ENCODE measurements at places on chromosomes 1 and 21. TPM values are rescaled to one million over a fixed set of nuclear protein-coding genes. Genes with fewer than 3 reads are reported as not detected.

DNA sequence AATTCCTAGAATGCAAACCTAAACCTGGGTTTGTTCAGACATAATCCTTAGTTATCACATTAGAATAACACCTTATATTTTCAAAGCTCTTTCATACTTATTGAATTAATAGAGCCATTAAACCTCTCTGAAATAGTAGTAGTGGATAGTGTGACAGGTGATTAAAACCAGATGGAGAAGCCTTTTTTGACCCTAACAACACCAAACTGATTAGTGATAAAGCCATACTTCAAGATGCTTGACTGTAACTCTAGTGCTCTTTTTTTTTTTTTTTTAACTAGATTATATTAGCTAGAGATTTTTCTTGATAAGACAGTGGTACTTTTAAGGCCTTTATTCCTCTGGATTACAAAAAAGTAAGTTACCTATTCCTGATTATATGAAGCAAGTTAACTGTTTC lies 190.1 kb downstream of the ST6GALNAC3 start:
- no peak overlapping the region for H3K27ac ChIP-seq
- peaks cover 22% of the 10 kb centered on the region for H3K4me1 ChIP-seq
- DNase-seq, result no peak
- no peaks in the 10 kb centered on the region for H3K36me3 ChIP-seq

GRCh38 chr1:63362578-63362977 lies 4.8 kb upstream of the ALG6 start:
- H3K36me3 ChIP-seq, result no peaks in the 10 kb centered on the region
- H3K27me3 ChIP-seq, result peaks cover 4% of the 10 kb centered on the region
- peaks cover 8% of the 10 kb centered on the region for H3K4me1 ChIP-seq
- no peak overlapping the region for H3K4me3 ChIP-seq

DNA sequence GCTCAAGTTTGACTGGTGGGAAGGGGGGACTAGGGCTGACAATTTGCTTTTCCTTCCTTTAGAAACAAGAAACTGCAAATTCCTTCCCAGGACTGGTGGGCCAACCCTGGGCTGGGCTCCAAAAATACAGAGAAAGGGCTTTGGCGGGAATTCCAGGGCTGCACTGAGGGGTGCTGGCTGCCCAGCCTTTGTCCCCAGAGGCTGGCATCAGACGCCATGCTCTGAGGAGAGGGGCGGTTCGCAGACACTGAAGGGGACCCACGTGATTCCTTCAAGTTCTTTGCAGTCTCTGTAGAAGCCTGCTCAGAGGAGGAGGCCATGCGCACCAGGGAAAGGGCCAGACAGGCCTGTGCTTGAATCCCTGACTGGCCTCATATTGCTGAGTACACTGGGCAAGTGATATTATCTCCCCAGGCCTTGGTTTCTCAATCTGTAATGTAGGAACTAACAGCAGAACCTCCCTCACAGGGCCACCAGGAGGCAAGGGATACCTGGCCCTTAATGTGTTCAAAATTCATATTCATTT lies 119.5 kb downstream of the EPHB2 start:
- H3K4me3 ChIP-seq, result no peak overlapping the region
- no peaks in the 10 kb centered on the region for H3K27me3 ChIP-seq
- H3K4me1 ChIP-seq, result peaks cover 54% of the 10 kb centered on the region
- peaks cover 1% of the 10 kb centered on the region for H3K36me3 ChIP-seq

- H3K4me1 ChIP-seq, result peaks cover 11% of the 10 kb centered on the region
- H3K27ac ChIP-seq, result no peak overlapping the region
- no peaks in the 10 kb centered on the region for H3K36me3 ChIP-seq
- no peak for DNase-seq
- H3K4me3 ChIP-seq, result peak overlapping the region; percentile 62
These were observed 5.9 kb upstream of the WNT2B start for GRCh38 chr1:112502826-112503225.

AGTRAP gene
- 19.8 TPM for total RNA-seq

- H3K4me1 ChIP-seq, result peaks cover 44% of the 10 kb centered on the region
- H3K27me3 ChIP-seq, result no peaks in the 10 kb centered on the region
- H3K27ac ChIP-seq, result no peak overlapping the region
- H3K4me3 ChIP-seq, result no peak overlapping the region
These were observed 147.4 kb upstream of the COL6A1 start for GRCh38 chr21:45834026-45834715.

IVL gene
- not detected for total RNA-seq

- H3K27me3 ChIP-seq, result peaks cover 40% of the 10 kb centered on the region
- H3K4me3 ChIP-seq, result no peak overlapping the region
- H3K27ac ChIP-seq, result no peak overlapping the region
- DNase-seq, result no peak
- H3K4me1 ChIP-seq, result peaks cover 3% of the 10 kb centered on the region
- H3K36me3 ChIP-seq, result no peaks in the 10 kb centered on the region
These were observed 139.6 kb downstream of the BRINP2 start for GRCh38 chr1:177310326-177310725.

DNA sequence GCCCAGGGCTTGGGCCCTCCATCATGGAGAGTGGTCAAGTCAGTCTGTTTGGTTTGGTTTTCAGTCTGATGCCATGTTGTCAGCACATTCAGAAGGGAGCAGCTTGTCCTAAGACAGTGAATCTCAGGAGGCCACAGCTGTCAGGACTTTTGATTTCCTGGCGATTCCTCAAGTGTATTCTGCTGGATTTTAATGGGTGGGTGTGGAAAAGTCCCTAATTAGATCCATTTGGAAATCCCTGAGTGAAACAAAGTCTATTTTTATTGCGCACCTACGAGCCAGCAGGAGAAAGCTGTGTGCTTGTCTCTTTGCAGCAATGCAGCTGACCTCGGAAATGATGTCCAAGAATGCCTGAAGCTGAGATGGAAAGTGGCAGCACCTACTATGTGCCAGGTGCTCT lies 21.6 kb upstream of the FHAD1 start:
- no peak for DNase-seq
- no peak overlapping the region for H3K27ac ChIP-seq
- no peaks in the 10 kb centered on the region for H3K36me3 ChIP-seq

DNA sequence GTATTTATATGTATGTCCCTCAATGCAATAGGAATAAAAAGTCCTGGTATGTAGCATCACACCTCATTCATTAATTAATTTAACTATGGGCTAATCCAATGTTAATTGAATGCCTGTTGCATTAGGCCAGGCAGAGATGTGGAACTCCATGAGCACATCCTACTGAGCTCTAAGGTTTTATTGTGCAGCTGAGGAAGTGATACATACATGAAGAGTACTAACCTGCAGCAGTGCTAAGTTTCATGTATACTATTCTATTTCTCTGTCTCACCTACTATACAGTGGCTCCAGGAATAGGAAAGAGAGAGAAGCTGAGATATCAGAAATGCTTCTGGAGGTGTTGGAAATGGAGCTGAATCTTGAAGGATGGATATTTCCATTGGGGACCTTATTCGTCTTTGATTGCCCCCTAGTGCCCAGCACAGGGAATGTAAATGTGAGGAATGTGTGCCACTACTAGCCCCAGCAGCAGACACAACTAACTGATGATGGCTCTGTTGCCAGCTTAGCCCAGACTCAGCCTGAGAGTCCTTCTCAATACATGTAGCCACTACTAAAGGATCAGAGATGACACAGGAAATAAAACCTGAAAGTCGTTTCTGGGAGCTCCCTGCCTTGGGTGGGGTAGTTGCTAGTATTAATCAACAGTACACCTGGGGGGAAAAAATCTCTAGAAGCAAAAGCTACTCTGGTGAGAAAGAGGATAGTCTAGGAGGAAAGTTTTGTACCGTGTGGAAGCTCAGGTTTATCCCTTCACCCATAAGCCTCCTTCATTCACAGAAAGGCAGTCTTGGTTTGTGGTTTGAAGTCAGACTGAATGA lies 173.3 kb upstream of the FOXD3 start:
- H3K4me1 ChIP-seq, result no peaks in the 10 kb centered on the region
- peaks cover 18% of the 10 kb centered on the region for H3K27me3 ChIP-seq
- no peak overlapping the region for H3K4me3 ChIP-seq

DNA sequence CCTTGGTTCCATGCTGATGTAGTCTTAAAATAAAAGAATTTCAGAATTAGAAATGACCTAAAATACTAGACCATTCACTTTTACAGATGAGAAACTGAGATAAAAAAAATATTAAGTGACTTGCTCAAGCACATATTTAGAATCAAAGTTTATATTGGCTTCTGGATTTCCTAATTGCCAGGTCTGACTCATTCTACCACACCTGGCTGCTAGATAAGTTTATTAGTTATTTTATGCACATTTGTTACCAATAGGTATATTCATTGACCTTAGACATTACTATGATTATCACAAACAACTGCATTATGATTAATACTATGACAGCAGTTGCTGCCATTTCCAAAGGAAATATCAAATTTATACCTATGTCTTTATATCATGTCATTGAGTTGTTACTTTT lies 497.5 kb downstream of the RWDD3 start:
- H3K36me3 ChIP-seq, result no peaks in the 10 kb centered on the region
- no peak for DNase-seq
- no peak overlapping the region for H3K4me3 ChIP-seq
- no peaks in the 10 kb centered on the region for H3K27me3 ChIP-seq

DNA sequence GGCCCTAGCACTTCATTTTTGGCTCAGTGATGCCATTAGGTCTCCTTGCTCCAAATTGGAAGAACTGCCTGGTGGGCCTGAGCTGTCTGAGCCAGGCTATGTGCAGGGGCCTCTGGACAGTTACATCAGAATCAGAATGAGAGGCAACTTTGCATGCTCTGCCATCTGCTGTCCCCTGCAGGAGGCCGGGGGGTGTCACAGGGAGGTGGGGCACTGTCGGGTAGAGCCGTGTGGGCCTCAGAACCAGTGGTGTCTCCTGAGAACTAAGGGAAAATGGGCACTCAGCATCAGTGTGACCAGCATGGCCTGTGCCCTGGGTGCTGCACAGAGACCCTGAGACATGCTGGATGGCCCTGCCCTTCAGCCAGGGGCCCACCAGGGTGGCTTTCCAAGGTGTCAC lies 47.0 kb upstream of the COL6A1 start:
- DNase-seq, result no peak
- no peaks in the 10 kb centered on the region for H3K4me1 ChIP-seq
- no peaks in the 10 kb centered on the region for H3K27me3 ChIP-seq
- H3K4me3 ChIP-seq, result no peak overlapping the region

SLC1A7 gene
- not detected for total RNA-seq

GRCh38 chr1:214464445-214465287 lies 86.7 kb downstream of the PTPN14 start:
- peak overlapping the region; percentile 32 for H3K27ac ChIP-seq
- H3K4me1 ChIP-seq, result peaks cover 64% of the 10 kb centered on the region
- peaks cover 7% of the 10 kb centered on the region for H3K36me3 ChIP-seq
- peak; percentile 88 for DNase-seq
- no peaks in the 10 kb centered on the region for H3K27me3 ChIP-seq

GPR3 gene
- total RNA-seq, result 0.56 TPM

DNA sequence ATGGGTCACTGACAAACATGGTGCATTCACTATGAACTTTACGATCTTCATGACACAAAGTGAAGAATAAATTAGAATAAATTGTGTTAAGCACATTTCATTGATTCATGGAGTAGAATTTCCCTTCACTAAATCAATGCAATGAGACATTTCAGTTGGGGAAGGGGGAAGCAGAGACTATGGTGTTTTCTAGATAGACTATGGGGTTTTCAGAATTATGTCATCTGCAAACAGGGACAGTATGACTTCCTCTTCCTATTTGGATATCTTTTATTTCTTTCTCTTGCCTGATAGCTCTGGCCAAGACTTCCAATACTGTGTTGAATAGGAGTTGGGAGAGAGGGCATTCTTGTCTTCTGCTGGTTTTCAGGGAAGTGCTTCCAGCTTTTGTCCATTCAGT lies 80.0 kb upstream of the C1orf105 start:
- H3K27me3 ChIP-seq, result no peaks in the 10 kb centered on the region
- no peak overlapping the region for H3K27ac ChIP-seq
- H3K36me3 ChIP-seq, result no peaks in the 10 kb centered on the region
- no peak overlapping the region for H3K4me3 ChIP-seq
